Omental fat pad (tissue), 4 donors: ENCODE measurements at places on chromosomes 7 and 10.
A peak's percentile ranks its signal among the peaks of the same experiment; 100 is the strongest.

GRCh38 chr10:77909749-77910375 is 16.7 kb downstream of the DLG5 start:
- no peak for DNase-seq

DNA sequence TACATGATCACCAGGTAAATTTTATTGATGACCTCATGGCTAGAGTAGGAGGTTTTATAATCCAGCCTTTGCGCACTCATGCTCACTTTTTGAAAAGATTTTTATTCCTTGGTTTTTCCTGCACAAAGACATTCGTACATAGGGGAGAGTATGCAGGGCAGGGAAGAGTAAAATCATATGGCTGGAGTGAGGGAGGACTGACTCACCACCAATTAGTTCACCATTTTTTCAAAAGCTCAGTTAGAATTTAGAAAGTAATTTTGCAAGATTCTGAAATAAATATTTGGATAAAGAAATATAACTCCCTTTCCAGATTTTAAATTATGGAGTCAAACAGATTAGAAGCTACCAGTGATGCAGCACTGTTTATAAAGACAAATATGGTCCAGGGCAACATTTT is 111.9 kb downstream of the SEMA3D start:
- no peak for DNase-seq

DNA sequence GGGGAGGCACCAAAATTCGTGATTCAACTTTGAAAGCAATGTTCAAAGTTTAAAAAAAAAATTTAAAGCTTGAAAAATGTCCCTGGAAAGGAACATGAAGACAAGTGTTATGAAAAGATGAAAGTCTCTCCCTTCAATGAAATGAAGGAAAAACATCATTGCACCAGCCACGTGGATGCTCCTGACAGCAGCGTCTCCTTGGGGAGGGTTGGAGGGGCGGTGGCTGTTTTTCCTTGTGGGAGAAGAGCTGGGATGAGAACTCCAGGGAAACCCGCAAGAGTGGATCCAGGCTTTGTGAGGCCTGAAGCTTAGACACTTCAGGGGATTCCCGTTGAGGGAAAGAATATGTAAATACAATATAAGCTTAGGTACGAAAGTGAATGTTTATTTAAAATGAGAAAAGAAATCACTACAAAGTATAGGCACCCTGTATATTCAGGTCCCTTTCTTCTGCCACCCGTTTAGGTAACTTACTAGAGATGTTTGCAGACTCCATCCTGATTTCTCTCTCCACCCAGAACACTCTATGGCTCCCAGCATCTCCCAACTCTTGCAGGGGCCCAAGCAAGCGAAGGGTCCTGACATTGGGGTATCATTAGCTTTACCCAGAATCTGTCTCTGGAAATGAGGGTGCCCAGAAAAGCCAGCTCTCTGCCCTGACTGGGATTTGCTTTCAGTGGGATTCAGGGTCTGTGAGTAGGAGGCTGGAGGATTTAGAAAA is 63.1 kb upstream of the BAIAP2L1 start:
- no peak for DNase-seq

DNA sequence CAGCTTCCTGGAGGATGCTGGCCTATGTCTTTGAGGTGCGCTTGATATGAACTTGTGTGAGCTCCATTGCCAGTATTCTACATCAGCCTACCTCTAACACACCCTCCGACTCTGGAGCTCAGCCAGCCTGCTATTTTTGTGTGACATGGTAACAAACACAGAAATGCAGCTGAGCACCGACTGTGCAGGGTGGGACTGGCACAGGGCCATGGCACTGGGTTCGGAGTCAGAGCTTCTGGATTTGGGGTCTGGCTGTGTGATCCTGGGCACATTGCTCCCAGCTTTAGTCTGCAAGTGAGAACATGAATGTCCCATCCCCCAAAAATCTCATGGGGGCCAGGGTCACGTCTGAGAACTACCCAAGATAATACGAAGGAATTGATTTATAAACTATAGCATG is 257.2 kb upstream of the CTBP2 start:
- DNase-seq: no peak

GRCh38 chr10:125489731-125490130 is 193.2 kb downstream of the TEX36 start:
- no peak for DNase-seq

DNA sequence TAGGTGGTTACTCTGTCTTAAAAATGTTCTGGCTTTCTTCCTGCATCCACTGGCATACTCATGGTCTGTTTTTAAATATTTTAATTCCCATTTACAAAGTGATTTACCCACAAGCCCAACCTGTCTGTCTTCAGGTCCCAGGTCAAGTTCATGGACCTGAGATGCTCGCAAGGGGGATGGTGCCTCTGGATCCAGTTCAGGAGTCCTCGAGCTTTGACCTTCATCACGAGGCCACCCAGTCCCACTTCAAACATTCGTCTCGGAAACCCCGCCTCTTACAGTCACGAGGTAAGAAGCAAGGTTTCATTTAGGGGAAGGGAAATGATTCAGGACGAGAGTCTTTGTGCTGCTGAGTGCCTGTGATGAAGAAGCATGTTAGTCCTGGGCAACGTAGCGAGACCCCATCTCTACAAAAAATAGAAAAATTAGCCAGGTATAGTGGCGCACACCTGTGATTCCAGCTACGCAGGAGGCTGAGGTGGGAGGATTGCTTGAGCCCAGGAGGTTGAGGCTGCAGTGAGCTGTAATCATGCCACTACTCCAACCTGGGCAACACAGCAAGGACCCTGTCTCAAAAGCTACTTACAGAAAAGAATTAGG is 8.7 kb downstream of the ZKSCAN1 start:
- DNase-seq: no peak

GRCh38 chr10:29446327-29446726 is 157.5 kb downstream of the LYZL1 start:
- DNase-seq: no peak

DNA sequence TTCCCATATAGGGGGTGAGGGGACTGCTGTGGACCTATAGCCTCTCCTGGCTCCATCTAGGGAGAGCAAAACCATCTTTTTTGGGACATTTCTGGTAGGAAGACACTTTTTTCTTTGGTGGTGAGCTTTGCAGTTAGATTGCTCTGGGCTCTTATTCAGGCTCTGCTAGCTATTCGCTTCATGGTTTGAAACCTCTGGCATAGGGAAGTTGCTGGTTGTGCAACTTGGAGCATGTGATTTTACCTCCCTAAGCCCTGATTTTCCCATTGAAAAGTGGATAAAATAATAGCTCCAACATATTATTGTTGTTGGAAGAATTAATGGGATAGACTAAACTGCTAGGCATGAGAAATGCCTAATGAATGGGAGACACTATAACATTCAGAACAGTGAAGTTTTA is 69.6 kb downstream of the CYP26A1 start:
- no peak for DNase-seq

DNA sequence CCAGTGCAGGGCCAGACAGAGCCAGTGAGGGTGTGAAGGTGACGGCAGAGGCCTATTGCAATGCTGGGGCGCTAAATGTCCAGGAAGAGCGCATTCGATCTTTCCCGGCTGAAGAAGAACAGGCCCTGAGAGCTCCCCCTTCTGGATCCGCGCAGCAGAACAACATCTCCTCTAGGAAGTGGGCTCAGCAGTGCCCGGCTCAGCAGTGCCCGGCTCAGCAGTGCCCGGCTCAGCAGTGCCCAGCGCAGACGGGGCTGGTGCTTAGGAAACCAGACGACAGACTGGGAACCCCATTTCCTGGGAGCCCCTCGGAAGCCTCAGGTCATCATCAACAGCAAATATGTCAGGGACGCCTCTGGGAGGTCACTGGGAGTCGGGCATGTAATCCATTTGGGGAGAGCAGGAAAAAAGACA is 4.7 kb upstream of the NOS3 start:
- DNase-seq: peak; percentile 48

GRCh38 chr10:75772153-75772887 is 340.9 kb downstream of the LRMDA start:
- no peak for DNase-seq

GRCh38 chr10:18325889-18326531 is 185.8 kb downstream of the CACNB2 start:
- no peak for DNase-seq

GRCh38 chr7:159117366-159118196 is 27.1 kb downstream of the VIPR2 start:
- DNase-seq: no peak

GRCh38 chr7:50184271-50184990 is 91.4 kb upstream of the ZPBP start:
- DNase-seq: no peak

DNA sequence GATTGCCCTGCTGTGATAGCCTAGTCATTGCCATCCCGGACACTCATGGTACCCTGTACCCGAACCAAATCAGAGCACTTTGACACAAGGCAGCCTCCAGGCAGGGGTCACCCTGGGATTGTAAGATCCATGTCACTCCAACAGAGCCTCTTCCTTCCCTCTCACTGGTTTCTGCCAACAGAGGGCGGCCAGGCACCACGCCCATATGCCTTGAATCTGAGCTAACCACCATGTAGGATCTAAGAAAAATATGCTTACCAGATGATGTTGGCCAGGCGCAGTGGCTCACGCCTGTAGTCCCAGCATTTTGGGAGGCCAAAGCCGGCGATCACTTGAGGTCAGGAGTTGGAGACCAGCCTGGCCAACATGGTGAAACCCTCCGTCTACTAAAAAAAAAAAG is 389.2 kb upstream of the KLF6 start:
- no peak for DNase-seq

GRCh38 chr10:24887855-24888231 is 64.6 kb downstream of the PRTFDC1 start:
- no peak for DNase-seq

- no peak for DNase-seq
Observed at GRCh38 chr7:46549892-46550639, 629.0 kb upstream of the IGFBP3 start.

DNA sequence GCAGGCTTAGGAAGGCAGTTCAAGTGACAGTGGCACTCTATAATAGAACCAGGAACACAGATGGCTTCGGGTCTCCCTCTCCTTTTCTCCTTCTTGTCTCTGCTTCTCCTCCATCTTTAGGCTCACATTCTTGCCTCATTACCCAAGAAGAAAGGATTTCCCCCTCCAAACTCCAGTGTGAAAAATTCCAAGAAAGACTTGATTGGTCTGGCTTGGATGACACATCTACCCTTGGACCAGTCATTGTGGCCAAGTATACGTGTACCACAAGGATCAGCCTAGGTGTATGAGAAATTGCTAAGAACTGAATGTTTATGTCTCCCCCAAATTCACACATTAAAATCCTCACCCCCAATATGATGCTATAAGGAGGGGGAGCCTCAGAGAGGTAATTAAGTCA is 53.9 kb downstream of the PRTFDC1 start:
- no peak for DNase-seq

DNA sequence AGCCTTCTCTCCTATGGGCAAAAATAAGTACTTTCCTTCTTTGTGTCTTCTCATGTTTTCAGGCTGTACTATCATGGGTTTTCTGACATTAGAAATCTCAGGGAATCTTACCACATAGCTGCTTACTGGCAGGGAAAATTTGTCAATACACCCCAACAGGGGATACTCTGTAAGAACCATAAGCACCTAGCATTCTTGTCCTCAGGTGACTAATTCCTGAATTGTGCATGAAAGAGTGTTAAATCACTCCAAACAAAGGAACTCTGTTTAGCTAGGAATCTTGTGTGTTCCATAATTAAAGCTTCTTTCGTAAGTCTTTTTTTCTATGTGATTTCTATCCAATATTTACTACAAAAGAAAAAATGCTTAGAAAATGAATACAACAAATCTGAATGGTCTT is 206.7 kb upstream of the POT1 start:
- no peak for DNase-seq

DNA sequence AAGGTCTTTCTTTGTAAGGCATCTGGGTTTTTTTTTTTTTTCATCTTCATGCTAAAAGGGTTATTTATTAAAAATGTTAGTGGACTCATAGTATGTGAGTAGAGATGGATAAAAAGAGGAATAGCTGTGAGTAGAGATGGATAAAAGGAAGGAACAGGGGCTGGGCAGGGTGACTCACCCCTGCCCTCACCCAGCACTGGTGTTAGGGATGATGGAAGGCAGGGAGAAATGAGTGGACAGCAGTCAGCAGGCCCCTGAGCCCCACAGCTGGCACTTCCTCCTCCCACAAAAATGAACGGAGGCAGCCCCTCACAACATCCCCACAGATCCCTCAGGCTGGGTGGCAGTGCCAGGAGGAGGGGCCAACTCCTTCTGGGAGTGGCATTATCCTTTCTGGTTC is 39.3 kb downstream of the ANTXRL start:
- DNase-seq: no peak

- peak; percentile 19 for DNase-seq
Observed at GRCh38 chr7:44284881-44285541, 40.4 kb downstream of the CAMK2B start.

GRCh38 chr10:48363617-48364355 is 57.3 kb downstream of the MAPK8 start:
- no peak for DNase-seq

DNA sequence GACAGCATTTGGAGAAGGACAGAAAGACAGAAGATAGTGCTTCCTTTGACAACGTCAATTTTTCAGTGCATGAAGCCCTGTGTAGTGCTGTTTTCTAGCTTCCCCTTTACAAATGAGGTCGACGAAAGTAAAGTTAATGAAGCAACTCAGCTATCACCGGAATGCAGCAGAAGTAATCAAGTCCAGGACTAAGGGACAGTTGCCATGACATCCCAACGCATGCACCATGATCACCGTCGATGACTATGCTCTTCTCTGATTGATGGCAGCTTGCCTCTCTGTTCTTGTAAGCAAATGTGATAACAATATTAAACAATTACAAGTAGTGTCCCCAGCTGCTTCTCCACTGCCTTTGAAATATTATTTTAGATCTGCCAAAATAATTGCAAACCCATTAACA is 205.8 kb downstream of the FRMD4A start:
- no peak for DNase-seq

- DNase-seq: no peak
Observed at GRCh38 chr7:106629516-106629915, 31.4 kb downstream of the CCDC71L start.

GRCh38 chr7:52450816-52451215 is 584.6 kb upstream of the POM121L12 start:
- DNase-seq: no peak

GRCh38 chr7:20744954-20745446 is 41.7 kb downstream of the SP8 start:
- no peak for DNase-seq

GRCh38 chr7:34787586-34787985 is 129.6 kb downstream of the NPSR1 start:
- DNase-seq: no peak
